CD4-positive, alpha-beta T cell (primary cell): ENCODE measurements at places on chromosomes 3 and 15. TPM values are rescaled to one million over a fixed set of nuclear protein-coding genes. Genes with fewer than 3 reads are reported as not detected.

CPNE9 gene
- total RNA-seq = 0.45 TPM

- no peak overlapping the region for H3K4me3 ChIP-seq
- no peak for DNase-seq
- H3K27ac ChIP-seq = peak overlapping the region; percentile 0
- H3K27me3 ChIP-seq = no peaks in the 10 kb centered on the region
- H3K4me1 ChIP-seq = peaks cover 74% of the 10 kb centered on the region
Measured at GRCh38 chr3:30662836-30663235, 56.4 kb downstream of the TGFBR2 start.

GRCh38 chr3:148707601-148708380 is 10.1 kb downstream of the AGTR1 start:
- H3K27ac ChIP-seq = no peak overlapping the region
- H3K27me3 ChIP-seq = no peaks in the 10 kb centered on the region
- no peaks in the 10 kb centered on the region for H3K36me3 ChIP-seq
- DNase-seq = no peak

GRCh38 chr3:96106701-96107100 is 707.7 kb upstream of the EPHA6 start:
- H3K4me1 ChIP-seq = no peaks in the 10 kb centered on the region
- H3K27ac ChIP-seq = no peak overlapping the region
- DNase-seq = no peak
- no peaks in the 10 kb centered on the region for H3K36me3 ChIP-seq

CDCP1 gene
- total RNA-seq = 1.7 TPM

GRCh38 chr15:35874260-35874905 is 328.4 kb upstream of the DPH6 start:
- no peaks in the 10 kb centered on the region for H3K36me3 ChIP-seq
- no peak overlapping the region for H3K4me3 ChIP-seq
- DNase-seq = no peak
- H3K27ac ChIP-seq = no peak overlapping the region

DNA sequence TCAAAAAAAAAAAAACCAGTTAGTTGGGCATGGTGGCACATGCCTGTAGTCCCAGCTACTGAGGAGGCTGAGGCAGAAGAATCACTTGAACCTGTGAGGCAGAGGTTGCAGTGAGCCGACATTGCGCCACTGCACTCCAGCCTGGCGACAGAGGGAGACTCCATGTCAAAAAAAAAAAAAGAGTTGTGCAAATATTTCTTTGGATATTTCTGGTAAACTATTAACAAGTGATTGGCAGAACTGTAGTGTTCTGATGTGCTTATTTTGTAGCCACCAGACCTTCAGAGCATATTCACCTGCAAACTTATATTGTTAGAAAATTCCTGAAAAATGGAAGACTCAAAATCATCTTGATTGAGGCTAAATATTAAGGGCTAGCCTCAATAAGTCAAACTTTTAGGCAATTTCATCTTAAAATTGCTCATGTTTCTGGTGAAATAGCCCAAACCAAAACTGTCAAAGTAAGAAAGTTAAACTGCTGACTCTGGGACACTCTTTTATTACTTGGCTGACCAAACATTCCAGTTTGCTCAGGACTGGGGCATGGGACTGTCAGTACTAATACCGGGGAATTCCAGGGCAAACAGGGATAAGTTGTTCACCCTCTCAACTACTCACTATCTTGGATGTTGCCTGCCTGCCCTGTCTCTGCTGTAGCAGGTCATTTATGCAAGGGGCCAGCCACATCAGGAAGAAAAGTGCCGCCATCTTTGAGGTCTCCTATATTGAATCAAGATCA is 37.0 kb downstream of the ABHD2 start:
- H3K36me3 ChIP-seq = peaks cover 41% of the 10 kb centered on the region
- H3K27ac ChIP-seq = no peak overlapping the region
- peaks cover 9% of the 10 kb centered on the region for H3K4me1 ChIP-seq
- DNase-seq = no peak
- H3K27me3 ChIP-seq = no peaks in the 10 kb centered on the region
- no peak overlapping the region for H3K4me3 ChIP-seq

GNAT1 gene
- 0.28 TPM for total RNA-seq

- no peaks in the 10 kb centered on the region for H3K27me3 ChIP-seq
- H3K27ac ChIP-seq = no peak overlapping the region
- H3K36me3 ChIP-seq = peaks cover 14% of the 10 kb centered on the region
- peaks cover 7% of the 10 kb centered on the region for H3K4me1 ChIP-seq
Measured at GRCh38 chr15:82530606-82531379, 9.5 kb downstream of the RPS17 start.

- no peaks in the 10 kb centered on the region for H3K4me1 ChIP-seq
- H3K27ac ChIP-seq = no peak overlapping the region
- no peak for DNase-seq
- no peaks in the 10 kb centered on the region for H3K27me3 ChIP-seq
- H3K4me3 ChIP-seq = no peak overlapping the region
Measured at GRCh38 chr3:124767691-124768090, 37.4 kb downstream of the UMPS start.

GRCh38 chr3:196642434-196642833 is 2.9 kb downstream of the NRROS start:
- H3K27ac ChIP-seq = peak overlapping the region; percentile 11
- H3K4me1 ChIP-seq = peaks cover 80% of the 10 kb centered on the region
- peak overlapping the region; percentile 94 for H3K4me3 ChIP-seq

DNA sequence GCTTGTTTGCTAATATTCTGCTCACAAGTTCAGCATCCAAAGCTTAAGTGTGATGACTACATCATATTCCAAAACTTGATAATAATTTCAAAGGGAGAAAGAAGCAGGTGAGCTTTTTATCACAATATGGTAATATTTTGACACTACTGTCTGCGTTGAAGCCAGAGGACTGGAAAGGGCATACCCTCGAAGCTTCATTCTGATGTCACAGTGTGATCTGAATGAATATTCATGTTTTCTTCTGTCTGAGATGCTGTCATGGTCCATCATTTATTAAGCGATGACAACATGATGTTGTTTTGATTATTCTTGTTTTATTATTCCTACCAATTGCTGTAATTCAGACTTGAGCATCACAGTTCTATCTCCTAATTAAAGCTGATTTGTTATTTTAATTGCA is 625.4 kb downstream of the ZPLD1 start:
- no peaks in the 10 kb centered on the region for H3K4me1 ChIP-seq
- no peak for DNase-seq
- H3K4me3 ChIP-seq = no peak overlapping the region
